ENCODE measurements at places on chromosomes 6 and 20.

DNA sequence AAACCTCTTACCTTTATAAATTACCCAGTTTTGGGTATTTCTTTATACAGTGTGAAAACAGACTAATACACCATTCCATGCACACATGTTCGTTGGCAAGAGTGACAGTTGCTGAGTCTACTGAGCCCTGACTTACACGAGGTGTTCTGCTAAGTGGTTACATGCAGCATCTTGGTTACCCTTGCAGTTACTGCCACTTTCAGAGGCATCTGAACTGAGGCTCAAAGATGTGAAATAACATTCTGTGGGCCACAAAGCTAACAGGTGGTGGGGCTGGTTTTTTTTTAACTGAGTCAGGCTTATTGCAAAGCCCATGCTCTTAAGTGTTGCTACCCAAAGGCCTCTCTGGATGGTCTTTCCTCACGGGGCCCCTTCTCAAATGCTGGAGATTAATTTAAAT is 54.4 kb upstream of the GTSF1L start:
- DNase-seq: no peak

GRCh38 chr20:62814060-62814708 is 2.7 kb upstream of the COL9A3 start:
- DNase-seq: no peak

DNA sequence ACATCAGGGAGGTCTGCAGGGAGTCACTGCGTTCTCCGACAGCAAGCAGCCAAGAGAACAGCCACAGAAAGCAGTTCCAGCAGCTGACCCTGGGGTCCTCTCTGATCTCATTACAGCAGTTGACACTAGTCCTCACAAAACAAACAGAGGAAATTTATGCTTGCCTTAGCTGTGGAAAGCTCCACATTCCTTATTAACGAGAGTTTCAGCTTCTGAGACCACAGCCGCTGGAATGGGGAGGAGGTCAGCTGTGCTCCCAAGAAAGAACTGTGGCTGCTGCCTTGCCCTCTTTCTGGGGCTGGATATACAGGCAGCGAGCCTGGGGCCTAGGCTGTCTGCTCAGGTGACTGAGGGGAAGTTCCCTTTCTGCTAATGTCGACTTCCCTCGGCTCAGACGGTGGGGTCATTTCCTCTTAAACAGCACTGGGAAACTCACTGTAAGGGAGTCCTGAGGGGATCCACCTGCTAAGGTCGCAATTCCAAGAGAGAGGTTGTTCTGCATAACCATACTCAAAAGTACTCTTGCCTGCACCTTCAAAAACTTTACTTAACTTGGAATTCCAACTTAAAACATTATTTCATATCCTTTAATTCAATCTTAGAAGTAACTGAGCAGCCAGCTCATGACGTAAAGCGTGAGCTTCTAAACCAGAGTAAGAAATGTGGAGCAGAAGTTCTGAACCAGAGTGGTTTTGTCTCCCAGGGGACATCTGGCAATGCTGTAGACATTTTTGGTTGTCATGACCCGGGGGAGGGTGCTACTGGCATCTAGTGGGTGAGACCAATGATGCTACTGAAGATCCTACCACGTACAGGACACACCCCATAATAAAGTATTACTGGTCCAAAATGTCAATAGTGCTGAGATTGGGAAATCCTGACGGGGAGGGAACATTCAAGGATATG is 80.3 kb downstream of the BACH2 start:
- DNase-seq: no peak

DNA sequence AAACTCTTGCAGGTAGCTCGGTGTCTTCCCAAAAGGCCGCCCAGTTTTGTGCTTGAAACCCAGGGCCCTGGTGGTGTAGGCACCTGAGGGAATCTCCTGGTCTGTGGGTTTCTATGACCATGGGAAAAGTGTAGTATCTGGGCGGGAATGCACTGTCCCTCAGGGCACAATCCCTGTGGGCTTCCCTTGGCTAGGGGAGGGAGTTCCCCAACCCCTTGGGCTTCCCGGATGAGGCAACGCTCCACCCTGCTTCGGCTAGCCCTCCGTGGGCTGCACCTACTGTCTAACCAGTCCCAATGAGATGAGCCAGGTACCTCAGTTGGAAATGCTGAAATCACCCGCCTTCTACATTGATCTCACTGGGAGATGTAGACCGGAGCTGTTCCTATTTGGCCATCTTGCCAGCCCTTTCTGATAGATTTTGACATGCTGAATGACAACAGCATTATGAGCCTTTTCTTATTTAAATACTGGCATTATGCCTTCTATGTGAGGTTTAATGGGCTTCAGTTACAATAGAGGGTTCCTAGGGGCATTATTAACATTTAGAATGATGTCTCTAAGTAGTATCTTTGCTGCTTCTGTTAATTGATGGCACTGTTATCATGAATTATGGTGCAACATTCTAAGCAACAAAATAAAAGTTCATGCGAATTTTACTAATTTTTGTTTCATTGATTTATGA is 133.7 kb upstream of the FLRT3 start:
- DNase-seq: no peak

DNA sequence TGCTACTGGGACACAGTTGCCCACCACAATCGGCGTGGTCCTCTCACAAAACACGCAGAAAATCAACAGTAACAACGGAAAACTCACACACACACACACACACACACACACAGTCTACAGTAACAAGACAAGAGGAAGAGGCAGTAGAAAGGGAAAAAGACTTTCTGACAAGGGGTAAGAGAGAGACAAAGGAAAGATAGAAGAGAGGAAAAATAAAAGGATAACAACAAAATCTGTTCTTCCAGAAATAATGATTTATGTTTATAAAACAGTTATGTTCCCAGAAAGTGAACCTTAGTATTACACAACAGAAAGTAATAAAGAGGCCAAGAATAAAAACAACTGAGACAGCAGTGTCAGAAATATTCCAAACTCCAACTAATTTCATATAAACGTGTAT is 2.9 kb downstream of the RANBP9 start:
- no peak for DNase-seq

- no peak for DNase-seq
These were observed 11.0 kb upstream of the CFAP206 start for GRCh38 chr6:87396595-87397392.

- DNase-seq: no peak
These were observed 54.7 kb downstream of the OR2B6 start for GRCh38 chr6:28011722-28012121.

DNA sequence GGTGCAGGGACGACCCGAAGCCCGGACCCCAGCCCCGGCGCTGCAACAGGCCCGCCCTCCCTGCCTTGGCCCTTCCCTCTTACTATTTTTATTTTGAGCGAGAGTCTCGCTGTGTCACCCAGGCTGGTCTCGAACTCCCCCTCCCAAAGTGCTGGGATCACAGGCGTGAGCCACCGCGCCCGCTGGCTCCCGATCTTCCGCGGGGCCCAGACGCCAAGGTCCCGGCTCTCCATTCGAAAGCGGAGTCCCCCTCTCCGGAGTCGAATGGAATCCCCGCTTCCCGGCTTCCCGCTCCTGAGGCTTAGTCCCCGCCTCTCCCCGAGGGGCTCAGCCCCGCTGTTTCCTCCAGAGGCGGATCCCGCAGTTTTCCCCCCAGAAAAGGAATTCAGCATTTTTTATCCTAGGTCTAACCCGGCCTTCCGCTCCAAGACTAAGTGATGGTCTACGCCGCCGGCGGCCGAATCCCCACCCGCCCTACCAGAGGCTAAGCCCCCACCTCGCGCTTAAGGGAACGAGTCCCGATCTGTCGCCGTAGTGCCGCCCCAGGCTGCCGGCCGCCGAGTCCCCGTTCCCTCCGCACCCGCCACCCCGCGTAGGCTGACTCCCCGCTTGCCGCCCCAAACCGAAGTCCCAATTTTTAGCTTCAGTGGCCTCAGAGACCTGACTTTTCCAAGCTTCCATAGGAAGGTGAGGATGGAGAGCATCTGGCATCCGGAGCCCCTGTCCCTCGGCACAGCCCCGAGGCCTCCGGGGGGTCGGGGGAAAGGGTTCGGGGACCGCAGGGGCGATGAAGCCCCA is 11.5 kb upstream of the TMC2 start:
- DNase-seq: no peak

DNA sequence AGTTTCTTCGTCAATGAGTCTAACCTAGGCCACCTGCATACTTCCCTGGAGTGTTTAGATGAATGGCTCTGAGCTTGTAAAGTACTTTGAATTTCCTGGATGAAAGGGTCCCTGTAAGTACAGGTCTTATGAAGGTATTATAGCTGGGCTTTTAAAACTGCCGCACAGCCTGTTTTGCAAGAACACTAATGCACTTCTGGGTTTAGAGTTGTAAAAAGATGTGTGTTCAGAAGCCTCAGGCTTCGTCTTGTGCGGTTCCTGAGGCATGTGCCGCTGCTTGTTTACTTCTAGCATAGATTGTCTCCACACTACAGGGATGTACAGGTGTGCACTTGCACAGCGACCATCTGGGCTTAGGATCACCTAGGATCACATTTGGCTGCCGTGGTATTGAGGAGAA is 324.5 kb downstream of the SOX4 start:
- no peak for DNase-seq

DNA sequence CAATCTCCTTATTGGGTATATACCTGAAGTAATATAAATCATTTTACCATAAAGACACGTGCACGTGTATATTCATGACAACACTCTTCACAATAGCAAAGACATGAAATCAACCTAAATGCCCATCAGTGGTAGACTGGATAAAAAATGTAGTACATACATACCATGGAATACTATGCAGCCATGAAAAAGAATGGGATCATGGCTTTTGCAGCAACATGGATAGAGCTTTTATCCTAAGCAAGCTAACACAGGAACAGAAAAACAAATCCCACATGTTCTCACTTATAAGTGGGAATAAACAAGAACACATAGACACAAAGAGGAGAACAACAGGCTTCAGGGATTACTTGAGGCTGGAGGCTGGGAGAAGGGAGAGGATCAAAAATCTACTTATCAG is 208.3 kb upstream of the QKI start:
- no peak for DNase-seq

- DNase-seq: no peak
These were observed 62.4 kb downstream of the TNFRSF21 start for GRCh38 chr6:47247227-47247797.

DNA sequence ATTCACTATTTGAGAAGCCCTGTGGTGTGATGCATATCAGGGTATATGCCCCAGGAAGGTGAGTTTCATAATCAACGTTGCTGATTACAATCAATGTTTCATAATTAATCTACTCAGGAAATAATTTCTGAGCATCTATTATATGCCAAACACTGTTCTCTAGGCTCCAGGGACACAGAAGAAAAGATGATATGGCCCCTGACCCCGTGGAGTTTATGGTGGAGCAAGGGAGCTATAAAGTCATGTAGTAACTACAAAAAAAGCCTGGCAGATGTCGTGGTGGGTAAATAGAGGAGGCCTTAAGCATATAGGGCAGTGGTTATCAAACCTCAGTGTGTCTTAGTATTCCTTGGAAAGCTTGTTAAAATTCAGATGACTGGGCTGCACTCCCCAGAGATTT is 40.1 kb upstream of the BCAS1 start:
- DNase-seq: no peak

GRCh38 chr6:21707524-21708319 is 114.2 kb downstream of the SOX4 start:
- no peak for DNase-seq

- DNase-seq: no peak
These were observed 14.2 kb downstream of the MANBAL start for GRCh38 chr20:37303637-37304036.

DNA sequence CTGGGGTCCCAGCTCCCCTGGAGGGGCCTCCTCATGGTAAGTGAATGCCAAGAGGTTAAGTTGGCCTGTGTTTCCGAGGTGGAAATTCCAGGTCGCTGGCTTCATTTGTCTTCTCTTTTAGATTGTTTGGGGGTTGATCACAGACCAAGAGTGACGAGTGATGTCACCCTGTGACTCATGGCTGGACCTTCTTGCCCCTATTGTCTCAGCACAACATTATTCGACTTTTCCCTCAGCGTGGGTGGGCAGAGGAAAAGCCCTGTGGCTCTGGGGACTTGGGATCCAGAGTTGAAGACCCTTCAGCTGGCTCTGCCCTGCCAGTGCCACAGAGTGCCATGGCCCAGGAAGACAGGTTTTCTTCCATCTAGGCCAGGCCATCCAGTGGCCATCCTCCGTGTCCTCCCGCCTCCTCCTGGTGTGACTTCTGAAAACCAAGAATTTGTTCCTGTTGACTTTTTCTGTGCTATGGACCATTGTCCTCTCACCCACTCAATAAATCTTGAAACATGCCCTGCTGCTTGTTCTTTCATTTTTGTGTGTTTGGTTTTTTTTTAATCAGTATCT is 15.4 kb upstream of the SNHG17 start:
- DNase-seq: no peak

DNA sequence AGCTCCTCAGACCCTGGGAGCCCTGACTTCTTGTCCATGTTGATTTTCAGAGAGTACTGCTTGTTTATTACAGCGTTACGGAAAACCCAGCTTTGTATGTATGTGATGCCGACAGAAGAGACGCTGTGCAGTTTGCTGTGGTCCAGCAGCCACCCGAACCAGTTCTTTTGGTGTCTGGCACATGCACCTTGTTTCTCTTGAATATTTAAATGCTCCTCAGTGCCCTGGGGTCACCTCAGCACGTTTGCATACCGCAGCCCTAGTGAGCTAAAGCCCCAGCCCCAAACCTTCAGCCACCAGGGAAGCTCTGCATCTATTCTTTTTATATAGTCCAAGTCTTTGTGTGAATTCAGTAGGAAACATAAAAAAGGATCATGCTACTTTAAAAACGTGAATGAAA is 39.9 kb downstream of the AFDN start:
- no peak for DNase-seq

DNA sequence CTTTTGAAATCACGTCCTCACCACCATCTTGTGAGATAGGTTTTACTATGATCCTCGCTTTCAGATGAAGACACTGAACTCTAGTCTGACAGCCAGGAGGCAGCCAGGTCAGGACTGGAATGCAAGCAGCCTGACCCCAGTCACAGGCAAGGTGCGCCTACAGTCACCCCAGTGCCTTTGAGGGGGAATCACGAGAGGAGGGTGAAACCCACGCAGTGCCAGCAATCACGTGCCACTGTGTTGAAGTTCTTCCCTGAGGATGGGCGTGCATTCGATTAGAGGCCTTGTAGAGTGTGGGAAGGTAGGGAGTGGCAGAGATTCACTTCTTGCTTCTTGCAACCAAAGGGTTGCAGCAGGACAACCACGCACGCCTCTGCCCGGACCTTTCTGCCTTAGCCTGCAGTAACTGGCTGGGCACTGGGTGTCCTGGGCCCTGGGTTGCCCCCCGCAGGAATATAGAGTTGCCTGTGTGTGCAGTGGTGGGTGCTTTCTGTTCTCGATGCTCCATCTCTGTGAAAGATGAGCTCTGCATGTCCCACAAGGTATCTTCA is 33.7 kb upstream of the IRF4 start:
- no peak for DNase-seq

- DNase-seq: no peak
These were observed 24.3 kb upstream of the CDYL start for GRCh38 chr6:4751823-4752464.

GRCh38 chr6:11445146-11445545 is 92.4 kb upstream of the TMEM170B start:
- no peak for DNase-seq

- DNase-seq: no peak
These were observed 208.3 kb downstream of the TMEM200A start for GRCh38 chr6:130574146-130574545.

GRCh38 chr6:20255428-20255827 is 43.2 kb upstream of the MBOAT1 start:
- DNase-seq: no peak

Data from stimulated activated CD8-positive, alpha-beta memory T cell treated with anti-CD3 and anti-CD28 coated beads, Interleukin-7, amount 100 ng/mL, for 1 hour (primary cell).